ENCODE measurements at places on chromosomes 7 and 10.
A peak's percentile ranks its signal among the peaks of the same experiment; 100 is the strongest.

DNA sequence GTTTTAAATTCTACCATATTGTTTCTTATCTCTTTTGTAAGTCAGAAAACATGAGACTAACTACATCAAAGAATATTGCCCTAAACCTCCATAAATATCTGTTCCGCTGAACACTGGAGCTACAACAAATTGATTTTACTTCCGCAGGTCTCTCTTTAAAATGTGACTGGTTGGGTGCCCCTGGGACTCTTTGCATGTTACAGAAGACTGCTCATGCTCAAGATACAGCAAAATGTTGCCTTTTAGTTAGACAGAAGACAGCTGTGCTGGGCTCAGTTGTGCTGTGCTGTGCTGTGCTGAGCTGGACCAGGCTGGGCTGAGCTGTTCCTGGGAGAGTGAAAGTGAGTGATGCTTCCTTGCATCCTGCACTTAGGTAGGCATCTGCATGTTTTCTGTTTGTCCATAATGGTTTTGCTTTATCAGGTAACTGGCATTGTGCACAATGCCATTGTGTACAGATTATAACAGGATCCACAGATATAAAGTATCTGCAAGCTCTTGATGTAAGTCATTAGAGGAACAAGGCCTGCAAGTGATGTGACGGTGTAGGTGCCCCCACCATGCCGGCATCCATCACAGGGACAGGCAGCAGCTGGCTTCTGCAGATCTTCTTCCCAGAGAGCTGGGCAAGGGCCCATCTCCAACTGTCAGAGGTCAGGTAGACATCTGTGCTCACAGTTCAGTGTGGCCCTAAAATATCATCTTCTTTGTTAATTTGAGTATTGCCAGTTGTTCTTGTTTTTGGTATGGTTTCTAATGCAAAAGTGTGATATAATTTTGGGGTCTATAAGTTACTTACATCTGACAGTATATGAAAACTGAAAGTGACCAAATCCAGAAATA is 972.5 kb upstream of the CELF2 start:
- DNase-seq = no peak

GRCh38 chr10:33309406-33309805 is 25.1 kb downstream of the NRP1 start:
- DNase-seq = no peak

DNA sequence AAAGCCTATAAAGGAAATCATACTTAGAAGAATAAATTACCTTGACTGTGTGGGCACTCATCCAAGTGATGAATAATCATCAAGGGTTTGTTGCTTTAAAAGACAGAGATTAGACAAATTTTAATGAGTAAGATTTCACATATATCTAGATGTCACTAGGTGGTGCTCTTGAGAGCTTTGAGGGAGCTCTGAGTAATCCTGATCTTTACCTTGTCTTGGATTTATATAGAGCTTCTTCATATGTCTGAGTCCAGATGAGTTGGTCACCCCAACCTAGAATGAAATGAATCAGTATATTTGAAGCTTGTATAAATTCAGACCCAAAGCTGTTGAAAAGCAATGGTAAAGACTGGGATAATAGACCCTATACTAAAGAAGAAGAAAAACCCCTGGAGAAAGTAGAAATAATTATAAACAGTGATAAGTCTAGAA is 3.7 kb downstream of the AGR2 start:
- peak; percentile 69 for DNase-seq

DNA sequence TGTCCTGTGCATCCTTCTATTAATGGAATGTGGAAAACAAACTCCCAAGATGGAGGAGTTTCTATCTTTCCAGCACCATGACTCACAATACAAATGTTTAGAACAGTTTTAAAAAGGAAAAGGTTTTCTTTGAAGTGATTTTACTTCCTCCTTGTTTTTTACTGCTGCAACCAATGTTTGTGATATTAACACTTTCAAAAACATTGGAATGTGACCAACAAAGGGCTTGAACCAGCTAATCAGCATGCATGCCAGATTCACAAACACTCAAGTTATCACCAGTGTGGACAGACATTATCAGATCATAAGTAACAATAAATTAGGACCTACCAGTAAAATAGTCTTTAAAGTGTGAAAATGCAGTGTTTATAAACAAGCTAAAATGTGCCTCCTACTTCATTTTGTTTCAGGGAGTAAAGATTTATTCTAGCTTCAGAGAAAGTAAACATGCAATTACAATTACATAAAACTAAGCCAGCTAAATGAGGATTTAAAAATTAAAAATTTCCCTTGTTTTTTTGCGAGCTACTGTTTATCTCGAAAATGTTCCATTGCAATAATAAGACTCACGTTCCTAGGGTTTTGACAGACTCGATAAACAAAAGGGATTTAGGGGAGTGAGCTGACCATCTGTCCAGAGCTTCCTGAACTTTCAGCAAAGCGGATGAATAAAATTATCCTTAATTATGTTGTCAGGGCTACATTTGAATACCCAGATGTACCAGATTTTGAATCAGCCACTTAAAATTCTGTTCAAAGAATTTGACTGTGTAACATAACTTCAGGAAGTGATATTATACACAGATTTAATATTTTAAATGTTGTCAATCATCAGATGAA is 29.8 kb downstream of the CPVL start:
- no peak for DNase-seq

DNA sequence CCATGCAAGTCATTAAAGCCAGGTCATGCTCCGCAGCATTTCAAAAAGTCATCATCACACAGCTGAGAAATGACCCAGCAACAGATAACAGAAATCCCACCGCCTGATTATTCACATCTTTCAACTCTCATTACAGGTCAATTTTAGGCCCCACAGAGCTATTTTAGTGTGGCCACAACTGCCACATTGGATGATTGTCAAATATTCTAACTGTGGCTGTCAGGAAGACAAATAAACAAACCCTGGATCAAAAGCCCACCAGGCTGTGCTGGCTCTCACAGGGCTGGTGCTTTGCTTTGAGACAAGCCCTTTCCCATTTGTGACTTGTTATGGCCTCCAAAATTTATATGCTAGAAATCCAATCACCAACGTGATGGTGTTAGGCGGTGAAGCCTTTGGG is 117.6 kb upstream of the CDC14C start:
- DNase-seq = no peak

DNA sequence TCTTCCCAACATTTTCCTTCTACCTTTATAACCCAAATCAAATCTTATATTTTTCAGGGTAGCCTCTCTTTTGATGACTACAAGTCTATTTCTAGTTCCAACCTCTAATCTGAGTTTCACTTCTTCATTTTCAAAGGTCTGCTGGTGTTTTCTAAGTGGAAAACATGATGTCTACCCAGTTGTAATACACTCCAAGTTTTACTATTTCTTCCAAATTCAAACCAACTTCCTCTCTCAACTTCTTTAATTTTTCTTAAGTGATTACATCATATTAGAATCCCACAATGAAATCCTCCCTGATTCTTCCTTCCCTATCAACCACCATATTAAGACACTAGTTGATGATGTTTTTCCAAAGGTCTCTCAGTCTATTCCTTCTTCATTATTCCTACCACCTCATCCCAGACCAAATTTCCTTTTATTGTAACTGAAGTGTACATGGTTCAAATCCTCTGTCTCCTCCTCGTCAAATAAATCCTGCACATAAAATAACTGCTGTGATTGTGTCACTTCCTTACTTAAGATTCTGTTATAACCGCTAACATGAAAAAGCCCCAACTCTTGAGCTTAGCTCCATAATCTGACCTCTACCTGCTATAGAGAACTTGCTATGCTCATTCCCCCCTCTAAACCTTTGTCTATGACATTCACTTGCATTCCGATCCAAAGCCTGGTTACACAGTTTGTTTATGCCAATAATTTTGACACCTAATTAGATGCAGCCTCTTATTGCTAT is 12.7 kb downstream of the TAS2R38 start:
- no peak for DNase-seq

- DNase-seq = no peak
These were observed 43.4 kb downstream of the MYOF start for GRCh38 chr10:93438613-93439253.

DNA sequence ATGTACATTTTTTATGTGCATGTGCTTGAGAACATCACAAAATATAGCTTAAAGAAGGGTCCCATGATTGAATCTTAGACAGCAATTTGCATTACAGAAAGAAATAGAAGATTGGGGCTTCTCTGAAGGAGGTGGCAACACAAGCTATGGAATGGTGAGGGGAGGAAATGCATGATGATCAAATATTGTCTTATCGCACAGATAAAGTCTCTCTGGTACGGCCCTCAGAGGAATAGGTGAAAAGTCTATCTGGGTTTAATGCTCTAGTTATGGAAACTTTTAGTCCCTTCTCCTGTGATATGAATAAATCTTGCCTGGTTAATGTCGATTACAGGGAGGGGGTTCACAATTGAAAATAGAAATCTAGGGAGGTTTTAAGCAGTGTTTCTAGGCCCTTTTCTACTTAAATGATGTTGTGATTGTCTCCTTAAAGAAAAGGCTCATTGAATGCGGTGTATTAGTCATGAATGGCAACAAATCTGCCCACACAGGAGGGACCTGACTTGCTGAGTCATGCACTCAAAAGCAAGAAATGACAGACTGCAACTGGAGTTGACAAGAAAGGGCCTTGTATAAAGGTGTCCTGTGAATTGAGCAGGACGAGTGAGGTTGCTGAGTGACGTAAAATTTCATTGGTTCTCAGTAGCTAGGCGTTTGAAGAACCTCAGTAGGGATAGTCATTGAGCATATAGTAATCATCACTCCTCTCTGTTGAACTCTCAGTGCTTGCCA is 133.4 kb upstream of the CSTF2T start:
- DNase-seq = peak; percentile 68

GRCh38 chr7:131244259-131244852 is 83.3 kb upstream of the MKLN1 start:
- DNase-seq = peak; percentile 92

DNA sequence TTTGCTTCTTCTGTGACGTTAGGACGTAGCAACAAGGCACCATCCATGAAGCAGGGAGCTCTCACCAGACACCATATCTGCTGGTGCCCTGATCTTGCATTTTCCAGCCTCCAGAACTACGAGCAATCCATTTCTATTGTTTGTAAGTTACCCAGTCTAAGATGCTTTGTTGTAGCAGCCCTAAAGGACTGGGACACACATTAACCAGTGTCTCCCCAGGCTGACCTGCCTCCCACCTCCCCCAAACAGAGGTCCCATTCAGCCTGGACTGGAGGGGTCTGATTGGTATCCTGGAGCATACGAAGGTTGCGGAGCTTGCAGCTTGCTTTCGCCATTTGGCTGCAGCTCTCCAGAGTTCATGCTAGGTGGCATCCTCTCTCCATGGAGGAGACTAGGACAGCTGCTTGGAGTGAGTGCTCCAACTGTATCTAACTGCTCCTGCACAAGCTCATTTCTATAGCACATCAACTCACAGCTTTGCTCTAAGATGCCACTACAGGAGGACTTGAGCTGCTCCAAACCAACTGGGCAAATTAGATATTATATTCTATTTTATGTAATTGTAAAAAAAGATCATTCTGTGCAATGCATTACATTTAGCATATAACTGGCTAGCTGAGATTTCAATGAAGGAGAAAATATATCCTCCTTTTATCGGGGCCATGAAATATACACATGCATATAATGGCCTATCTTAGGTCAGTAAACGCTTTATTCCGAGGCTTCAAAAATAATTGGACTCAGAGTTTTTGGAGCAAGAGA is 8.0 kb upstream of the GRK5 start:
- DNase-seq = peak; percentile 90

- DNase-seq = no peak
These were observed 141.3 kb upstream of the VKORC1L1 start for GRCh38 chr7:65731562-65732035.

- DNase-seq = peak; percentile 90
These were observed 25.8 kb upstream of the FAM13C start for GRCh38 chr10:59387951-59388670.

- no peak for DNase-seq
These were observed 153.5 kb downstream of the RNF216 start for GRCh38 chr7:5627745-5628547.

- peak; percentile 65 for DNase-seq
These were observed 4.8 kb upstream of the VCL start for GRCh38 chr10:73992899-73993788.

GRCh38 chr7:112868609-112869008 is 78.4 kb upstream of the TMEM168 start:
- DNase-seq = no peak

GRCh38 chr7:18395868-18396267 is 99.7 kb upstream of the HDAC9 start:
- no peak for DNase-seq

GRCh38 chr10:13627459-13628310 is 40.9 kb downstream of the PRPF18 start:
- peak; percentile 31 for DNase-seq

GRCh38 chr10:43845121-43845520 is 196.4 kb upstream of the ZNF32 start:
- no peak for DNase-seq

DNA sequence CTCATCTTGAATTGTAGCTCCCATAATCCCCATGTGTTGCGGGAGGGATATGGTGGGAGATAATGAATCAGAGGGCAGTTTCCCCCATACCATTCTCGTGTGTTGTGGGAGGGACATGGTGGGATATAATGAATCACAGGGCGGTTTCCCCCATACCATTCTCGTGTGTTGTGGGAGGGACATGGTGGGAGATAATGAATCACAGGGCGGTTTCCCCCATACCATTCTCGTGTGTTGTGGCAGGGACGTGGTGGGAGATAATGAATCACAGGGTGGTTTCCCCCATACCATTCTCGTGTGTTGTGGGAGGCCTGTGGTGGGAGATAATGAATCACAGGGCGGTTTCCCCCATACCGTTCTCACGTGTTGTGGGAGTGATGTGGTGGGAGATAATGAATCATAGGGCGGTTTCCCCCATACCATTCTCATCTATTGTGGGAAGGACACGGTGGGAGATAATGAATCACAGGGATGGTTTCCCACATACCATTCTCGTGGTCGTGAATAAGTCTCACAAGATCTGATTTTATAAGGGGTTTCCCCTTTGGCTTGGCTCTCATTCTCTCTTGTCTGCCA is 271.0 kb downstream of the MAD1L1 start:
- DNase-seq = peak; percentile 94

DNA sequence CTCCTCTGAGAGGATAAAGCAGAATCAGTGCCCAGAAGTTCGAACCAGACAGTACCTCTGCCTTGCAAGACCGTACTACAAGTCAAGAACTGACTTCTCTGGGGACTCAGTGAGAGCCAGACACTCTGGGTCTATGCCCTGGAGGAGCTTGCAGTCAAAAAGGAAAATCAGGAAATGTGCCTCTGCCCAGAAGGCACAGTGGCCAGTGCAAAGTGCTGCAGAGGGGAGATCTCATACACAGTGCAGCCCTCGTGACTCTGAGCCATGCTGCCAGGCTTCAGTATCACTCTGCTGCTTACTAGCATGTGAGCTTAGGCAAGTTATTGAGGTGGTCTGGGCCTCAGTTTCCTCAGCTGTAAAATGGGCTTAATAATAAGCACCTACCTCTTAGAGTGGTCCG is 144.0 kb upstream of the NPY start:
- DNase-seq = no peak

- no peak for DNase-seq
These were observed 51.7 kb upstream of the NEBL start for GRCh38 chr10:20948686-20949327.

DNA sequence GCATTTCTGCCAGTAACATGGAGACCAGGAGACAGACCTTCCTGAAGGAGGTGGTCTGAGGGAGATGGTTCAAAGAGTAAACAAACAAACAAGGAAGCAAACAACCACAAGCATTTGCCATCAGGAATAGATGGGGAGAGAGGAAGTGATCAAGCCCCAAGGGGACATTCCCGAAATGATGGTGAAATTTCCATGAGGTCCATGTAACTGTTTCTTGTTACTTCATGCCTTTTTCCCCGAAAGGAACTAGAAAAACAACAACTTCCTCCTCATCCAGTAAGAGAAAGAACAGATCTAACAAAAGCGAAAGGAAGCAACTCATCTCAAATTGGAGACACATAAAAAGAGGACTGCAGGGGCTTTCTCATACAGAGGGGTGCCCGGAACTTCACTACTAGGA is 152.5 kb upstream of the ZNF32 start:
- DNase-seq = no peak
